ENCODE measurements at places on chromosomes 1 and 21.

DNA sequence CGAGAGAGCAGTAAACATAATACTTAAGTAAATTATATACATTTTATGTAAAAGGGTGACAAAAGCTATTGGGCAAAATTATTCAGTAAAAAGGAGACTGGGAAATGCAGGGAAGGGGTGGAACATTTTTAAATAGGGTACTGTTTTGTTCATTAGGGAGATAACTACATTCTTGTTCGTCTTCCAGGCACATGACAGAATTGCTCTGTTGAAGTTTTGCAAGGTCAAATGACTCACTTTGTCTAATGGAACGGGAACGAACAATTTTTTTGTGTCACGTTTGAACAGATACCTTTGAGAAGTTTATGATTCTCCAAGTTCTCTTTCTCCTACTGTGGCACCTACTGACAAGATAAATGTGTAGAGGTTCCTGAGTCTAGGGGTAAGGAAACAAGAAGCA, 382.3 kb upstream of the ZRANB2 start:
- DNase-seq, result no peak

DNA sequence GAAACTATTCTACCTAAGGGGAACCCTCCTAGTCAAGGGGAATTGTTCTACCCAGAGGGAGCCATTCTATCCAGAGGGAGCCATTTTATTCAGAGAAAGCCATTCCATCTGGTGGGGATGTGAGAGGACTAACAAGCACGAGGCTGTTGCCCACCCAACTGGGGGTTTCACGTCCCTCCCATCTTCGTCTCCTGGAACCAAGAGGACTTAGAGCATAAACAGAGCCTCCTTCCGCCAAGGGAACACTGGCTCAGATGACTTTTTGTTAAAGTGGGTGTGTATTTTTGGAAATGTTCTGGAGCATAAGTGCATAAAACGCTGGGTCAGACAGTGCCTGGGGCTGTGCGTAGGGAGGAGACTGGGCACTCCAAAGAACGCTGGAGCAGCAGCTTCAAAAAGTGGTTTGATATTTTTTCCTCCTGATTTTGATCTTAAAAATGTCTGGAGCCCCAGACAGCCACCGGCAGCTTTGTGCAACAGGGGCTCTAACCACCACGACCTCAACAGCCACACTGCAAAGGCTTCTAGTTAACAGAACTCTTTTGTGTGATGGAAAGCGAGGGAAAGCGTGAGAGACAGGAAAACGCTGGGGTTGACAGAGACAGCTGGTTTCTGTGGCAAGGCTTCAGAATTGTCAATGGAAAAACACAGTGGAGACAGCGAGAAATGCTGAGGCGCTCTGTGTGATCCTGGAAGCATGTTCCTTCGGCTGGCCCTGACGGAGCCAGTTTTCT, 363.6 kb upstream of the CAMK1G start:
- DNase-seq, result no peak

DNA sequence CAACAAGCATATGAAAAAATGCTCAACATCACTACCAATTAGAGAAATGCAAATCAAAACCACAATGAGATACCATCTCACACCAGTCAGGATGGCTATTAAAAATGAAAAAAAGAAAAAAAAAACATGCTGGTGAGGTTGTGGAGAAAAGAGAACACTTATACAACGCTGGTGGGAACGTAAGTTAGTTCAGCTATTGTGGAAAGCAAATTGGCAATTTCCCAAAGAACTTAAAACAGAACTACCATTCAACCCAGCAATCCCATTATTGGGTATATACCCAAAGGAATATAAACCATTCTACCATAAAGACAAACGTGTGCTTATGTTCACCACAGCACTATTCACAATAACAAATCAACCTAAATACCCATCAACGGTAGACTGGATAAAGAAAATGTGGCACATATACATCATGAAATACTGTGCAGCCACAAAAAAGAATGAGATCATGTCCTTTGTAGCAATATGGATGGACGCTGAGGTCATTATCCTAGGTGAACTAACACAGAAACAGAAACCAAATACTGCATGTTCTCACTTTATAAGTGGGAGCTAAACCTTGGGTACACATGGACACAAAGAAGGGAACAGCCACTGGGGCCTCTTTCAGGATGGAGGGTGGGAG, 49.5 kb downstream of the LYST start:
- DNase-seq, result no peak

GRCh38 chr1:210010161-210010560, 72.1 kb downstream of the SYT14 start:
- no peak for DNase-seq

DNA sequence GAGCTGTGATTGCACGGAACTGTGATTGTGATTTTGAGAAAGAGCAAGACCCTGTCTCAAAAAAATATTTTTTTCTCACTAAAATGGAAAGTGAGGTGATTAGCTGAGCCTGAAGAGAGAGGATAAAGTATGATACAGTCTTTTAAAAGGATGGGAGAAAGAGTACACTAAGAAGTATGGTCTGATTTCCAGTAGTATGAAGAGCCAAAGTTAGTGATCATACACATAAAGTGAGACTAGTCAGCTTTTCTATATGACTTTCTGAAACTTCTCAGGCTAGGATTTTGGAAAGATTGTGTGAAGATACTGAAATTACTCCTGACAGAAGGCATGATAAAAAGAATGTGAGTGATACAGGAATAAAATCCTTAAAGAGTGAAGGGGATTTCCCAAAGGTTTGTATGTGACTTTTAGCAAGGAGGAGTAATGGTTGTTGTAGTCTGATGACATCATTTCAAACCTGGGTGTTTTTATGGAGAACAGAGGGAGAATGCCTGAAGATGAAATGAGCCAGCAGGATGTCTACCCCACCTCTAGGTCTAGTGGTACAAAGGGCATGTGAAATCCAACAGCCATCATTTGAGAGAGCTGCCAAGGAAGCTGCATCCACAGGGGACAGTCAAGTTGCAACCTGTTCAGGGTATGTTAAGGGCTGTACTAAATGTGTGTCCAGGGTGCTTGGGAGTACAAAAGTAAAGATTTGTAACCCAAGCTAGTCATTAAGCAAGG, 157.7 kb downstream of the PIK3R3 start:
- DNase-seq, result no peak

DNA sequence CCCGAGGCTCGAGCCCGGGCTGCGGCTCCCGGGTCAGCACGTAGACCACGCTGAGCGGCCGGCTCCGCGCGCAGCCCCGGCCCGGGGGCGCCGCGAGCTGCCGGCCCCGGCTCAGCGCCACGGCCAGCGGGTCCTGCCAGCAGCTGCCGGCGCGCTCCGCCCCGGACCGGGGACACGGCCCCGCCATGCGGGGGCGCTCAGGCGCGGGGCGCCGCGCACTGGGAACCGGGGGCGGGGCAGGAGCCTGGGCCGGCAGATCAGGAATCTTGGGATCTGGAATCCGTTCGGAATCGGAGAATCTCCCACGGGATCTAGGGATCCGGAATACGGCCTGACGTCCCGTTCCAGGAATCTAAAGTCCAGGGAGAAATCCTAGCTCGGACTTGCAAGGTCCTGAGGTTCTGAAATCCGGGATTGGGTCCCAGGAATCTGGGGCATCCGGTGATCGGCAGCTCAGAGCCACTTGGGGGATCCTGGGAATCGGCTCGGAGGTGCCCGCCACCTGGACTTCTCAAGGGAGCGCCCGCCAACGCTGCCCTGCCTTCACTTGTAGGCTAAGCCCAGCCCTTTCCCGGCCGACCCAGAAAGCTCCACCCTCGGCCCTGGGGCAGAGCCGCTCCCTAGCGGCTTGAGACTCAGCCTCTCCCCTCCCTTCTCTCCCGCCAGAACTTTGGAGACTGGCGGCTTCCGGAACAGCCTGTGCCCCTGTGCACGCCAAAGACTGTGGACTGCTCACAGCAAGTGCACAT, at the start of gene MAP3K6:
TSS of gene MAP3K6 (minus strand) at position 551 of the 749 bp plus-strand sequence. CDS start at position 187, 364 bp downstream.
- DNase-seq, result no peak

DNA sequence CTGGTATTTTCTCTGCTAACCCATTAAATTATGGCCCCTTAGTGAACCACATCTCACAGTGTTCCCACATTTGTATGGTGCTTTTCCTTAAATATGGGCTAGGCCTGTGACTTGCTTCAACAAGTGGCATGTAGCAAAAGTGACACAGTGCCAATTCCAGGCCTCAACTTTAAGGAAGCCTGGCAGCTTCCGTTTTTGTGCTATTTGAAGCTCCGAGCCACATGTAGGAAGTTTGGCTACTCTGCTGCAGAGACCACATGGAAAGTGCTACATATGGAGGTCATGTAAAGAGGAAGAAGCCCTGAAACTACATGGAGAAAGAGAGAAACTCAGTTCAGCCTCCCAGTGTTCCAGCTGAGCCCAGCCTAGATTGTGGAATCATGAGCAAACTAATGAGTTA, 28.5 kb upstream of the DR1 start:
- no peak for DNase-seq

DNA sequence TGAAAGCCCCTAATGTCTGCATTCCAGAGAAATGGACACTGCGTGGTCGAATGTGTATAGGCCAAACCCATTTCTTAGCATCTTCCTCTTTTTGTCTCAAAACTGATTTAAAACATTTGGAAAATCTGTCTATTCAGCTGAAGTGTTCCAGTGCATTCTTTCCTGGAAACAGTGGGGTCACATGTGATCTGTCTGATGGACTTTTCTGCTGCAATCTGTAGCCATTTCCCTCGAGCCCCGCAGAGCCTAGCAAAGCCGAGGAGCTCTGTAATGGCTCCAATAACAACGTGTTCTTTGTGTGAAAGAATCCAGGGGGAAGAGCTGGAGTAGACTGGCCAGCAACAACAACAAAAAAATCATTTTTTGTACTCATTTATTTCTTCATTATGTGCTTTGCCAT, 329.3 kb downstream of the BARHL2 start:
- DNase-seq, result no peak
